ENCODE measurements at places on chromosomes 12 and 14.

DNA sequence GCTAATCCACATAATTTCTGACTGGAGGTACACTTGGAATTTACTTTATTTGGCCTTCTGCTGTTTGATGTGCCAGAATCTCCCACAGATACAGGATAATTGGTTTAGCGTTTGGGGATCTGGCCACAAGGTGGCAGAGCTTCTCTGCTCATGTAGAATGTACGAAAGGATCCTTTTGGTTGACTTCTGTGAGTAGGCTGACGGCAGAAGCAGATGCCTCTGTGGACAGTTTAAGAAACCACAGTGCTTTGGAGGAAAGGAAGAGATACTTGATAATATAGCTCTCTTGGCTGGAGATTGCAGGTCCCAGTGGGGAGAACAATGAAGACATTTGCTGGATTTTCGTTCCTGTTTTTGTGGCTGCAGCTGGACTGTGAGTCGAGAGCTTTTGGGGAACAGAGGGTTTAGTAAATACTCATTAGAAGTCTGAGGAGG, 75.3 kb upstream of the OR4E1 start:
- no peak for DNase-seq

DNA sequence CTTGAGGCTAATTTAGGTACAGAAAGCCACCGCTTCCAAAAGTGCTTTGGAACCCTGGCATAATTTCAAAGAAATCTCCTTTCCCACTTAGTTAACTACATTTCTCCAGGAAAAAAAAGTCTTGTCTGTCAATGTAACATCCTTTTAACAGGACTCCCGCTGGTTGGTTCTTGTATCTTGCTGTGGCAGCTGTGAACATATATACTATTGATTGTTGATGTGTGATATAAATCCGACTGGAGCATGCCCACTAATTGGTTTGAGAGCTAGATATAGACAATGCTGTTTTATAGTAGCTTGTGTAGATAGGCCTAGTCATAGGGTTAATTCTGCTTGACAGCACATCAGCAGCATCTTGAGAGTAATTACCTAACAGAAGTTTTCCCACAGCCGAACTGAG, 89.6 kb downstream of the MSRB3 start:
- no peak for DNase-seq

DNA sequence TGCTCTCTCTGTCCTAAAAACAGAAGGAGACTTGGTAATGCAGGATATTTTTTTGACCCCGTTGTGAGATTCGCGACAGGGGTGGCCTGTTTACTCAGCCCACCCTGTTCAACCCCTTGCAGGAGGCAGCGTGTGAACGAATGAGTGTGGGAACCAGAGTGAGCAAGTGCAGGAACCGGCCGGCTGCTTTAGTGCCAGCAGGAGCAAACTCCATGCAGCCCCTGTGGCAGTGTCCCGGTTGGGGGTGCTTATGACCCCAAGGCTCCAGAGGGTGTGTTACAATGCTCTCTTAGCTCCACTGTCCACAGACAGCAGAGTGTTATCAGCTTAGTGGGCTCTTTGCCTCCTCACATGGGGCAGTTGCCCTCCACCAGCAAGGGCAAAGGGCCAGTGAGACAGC, 225.2 kb downstream of the ETNK1 start:
- no peak for DNase-seq

- DNase-seq = no peak
Observed at GRCh38 chr12:97758194-97758501, 295.5 kb downstream of the RMST start.

- no peak for DNase-seq
Observed at GRCh38 chr12:113797535-113797868, 168.6 kb downstream of the RBM19 start.

GRCh38 chr12:5014269-5014668, 29.4 kb upstream of the KCNA5 start:
- no peak for DNase-seq

DNA sequence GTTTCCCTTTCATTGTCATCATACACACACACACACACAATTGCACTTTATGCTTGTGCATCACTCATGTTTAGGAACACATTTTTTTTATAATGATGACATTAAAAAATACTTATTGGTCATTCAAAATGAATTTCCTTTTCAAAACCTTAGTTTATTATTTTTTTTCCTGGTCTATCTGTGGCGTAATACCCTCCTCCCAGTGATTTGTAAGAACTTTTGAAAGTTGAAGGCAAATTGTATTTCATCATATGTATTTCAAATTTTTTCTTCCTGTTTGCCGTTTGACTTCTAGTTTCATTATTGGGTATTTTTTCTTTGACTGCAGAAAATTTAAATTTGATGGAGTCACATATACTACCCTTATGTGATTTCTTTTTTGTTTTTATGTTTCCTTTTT, 2.5 kb upstream of the LRRK2 start:
- no peak for DNase-seq

- DNase-seq = no peak
Observed at GRCh38 chr12:94567761-94568160, 82.6 kb downstream of the TMCC3 start.

GRCh38 chr14:78346747-78347146, 176.6 kb downstream of the NRXN3 start:
- DNase-seq = no peak

- no peak for DNase-seq
Observed at GRCh38 chr12:38771871-38772270, 133.5 kb downstream of the CPNE8 start.

GRCh38 chr12:27221625-27222387, 22.3 kb upstream of the STK38L start:
- DNase-seq = no peak

- DNase-seq = no peak
Observed at GRCh38 chr12:103779410-103780092, 61.5 kb downstream of the NT5DC3 start.

DNA sequence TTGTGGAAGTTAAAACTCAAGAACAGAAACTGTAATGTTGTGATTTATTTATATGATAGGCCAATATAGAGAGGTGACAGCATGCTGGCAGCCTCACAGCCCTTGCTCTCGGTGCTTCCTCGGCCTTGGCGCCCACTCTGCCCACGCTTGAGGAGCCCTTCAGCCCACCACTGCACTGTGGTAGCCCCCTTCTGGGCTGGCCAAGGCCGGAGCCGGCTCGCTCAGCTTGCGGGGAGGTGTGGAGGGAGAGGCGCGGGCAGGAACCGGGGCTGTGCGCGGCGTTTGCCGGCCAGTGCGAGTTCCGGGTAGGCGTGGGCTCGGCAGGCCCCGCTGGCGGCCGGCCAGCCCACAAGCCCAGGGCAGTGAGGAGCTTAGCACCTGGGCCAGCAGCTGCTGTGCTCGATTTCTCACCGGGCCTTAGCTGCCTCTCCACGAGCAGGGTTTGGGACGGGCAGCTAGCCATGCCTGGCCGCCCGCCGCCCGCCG, 65.8 kb upstream of the SLC8A3 start:
- no peak for DNase-seq

DNA sequence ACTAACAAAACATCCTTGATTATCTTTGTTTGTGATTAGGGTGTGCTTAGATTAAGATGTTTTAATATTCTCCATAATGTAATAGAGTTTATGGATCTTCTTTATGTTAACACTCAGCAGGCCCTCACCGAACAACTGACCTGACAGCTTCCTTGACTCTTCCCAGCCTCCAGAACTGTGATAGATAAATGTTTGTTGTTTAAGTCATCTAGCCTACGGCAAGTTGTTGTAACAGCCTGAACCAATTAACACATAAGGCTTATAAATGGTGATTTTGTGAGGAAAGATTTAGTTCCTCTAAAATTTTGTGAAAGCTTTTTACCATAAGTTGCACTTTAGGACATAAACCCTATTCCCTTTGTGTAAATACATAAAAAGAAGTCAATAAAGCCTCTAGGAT, 156.5 kb upstream of the DCN start:
- DNase-seq = no peak

DNA sequence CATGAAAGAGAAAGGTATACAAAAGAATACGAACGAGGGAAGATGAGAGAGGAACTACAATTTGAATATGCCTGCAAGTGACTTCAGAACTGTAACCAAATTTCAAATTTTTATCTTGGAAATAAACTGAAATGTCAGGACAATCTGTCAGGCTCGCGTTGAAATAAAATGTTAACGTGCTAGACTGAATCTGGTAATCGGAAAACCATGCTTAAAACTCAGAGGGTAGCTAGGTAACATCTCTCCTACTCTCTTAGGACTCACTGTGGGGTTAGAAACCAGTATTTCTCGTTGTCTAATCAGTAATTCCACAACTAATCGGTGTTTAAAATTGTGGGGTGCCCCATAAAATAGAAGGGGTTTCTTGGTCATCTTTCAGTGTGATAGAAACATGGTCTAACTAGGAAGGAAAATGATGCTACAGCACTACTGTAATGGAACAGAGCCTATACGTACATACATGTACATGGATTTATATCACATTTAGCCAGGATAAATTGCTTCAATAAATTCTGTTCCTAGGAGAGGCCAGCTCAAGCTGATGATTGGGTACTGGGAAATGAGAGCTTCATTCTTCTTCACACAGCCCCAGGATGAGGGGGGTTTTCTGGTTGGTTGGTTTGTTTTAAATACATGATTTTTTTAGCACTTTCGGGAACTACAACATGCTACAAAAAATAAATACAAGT, 23.9 kb downstream of the ATF7 start:
- no peak for DNase-seq

- no peak for DNase-seq
Observed at GRCh38 chr14:24381363-24382063, 13.5 kb downstream of the NFATC4 start.

Measured in AG09309 (cell line).